Head of caudate nucleus (tissue), 42 donors: ENCODE measurements at places on chromosomes 12 and 14.

DNA sequence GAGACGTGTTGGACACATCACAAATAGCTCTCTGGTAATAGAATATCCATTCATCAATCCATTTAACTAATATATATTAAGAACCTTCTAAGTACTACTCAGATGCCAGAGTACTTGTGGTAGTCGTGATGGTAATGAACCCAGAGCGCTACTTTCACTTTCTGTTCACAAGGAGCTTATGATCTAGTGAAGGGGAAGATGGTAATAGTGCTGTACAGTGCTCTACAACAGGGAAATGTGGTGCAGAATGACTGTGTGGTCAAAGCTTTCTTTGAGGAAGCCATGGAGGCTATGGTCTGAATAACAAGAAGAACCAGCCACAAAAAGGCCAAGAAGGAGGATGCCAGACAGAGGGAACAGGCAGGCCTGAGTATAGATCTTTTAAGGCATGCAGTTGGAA lies 212.0 kb downstream of the PTPRO start:
- DNase-seq = no peak

DNA sequence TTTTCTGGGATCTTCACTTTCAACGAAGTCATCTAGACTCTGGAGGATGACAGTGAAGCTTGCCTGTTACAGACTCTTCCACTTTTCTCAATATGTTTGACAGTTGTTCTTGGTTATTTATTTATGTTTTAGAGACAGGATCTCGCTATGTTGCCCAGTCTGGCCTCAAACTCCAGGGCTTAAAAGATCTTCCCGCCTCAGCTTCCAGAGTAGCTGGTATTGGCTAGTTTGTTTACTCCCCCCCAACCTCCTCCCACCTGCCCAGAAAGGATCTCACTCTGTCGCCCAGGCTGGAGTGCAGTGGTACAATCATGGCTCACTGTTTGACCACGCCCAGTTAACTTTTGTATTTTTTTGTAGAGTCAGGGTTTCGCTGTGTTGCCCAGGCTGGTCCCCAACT lies 3.3 kb downstream of the SPATS2 start:
- no peak for DNase-seq

- DNase-seq = no peak
Observed at GRCh38 chr14:85897808-85898207, 367.9 kb downstream of the FLRT2 start.

DNA sequence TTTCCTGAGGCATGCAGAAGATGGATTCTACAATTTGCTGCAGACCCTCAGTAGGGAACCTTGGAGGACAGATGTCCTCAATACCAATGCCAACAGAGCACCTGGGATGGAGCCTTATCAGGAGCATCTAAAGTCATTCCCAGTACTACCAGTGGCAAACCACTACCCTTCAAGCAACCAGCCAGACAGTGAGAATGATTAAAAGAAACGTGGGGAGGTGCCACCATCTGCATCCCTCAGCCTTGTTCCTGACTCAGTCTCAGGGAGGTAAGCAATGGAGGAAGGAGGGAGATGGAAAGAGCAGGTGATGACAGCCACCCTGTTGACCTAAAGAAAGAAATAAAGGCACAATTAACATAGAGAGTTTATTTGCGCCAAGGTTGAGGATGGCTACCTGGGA lies 175.2 kb upstream of the GRIN2B start:
- no peak for DNase-seq

DNA sequence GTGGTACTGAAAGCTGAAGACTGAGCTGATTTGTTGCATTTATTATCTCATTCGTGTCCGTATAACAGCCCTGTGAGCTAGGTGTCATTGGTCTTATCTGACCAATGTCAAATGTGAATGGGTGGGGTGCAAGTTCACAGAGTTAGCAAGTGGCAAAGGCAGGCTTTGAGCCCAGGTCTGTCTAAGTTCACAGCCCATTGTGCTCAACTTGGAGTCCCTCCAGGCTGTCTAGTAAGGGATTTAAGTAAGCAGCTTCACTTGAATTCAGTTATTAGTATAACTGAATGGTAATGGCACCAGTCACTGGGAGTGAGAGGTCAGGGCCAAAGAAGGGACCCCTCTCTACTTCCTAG lies 8.5 kb downstream of the C1S start:
- DNase-seq = no peak

DNA sequence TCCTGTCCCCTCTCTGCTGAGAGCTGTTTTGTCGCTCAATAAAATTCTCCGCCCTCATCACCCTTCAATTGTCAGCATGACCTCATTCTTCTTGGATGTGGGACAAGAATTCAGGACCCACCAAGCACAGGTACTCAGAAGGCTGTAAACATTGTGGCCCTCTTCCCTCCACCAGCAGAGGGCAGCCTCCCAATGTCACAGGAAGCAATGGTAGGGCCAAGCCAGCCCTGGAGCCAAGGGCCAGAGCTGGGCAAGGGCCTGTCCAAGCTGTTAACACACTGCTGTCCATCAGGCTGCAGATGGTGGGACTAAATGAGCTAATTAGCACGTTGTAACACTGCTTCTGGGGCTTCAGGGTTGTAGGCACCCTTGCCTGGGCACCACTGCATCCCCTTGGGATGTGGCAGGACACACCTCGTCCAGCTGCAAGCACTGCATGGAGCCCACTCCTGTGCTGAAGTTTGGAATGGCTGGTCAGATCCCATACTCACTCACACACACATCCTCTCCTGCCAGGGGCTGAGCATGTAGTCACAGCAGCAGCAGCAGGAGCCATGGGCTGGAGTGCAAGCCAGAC lies 62.7 kb upstream of the HECTD1 start:
- DNase-seq = no peak

GRCh38 chr14:43591776-43592175 lies 915.3 kb downstream of the FSCB start:
- DNase-seq = no peak

- no peak for DNase-seq
Observed at GRCh38 chr12:124218243-124218560, 76.7 kb upstream of the RFLNA start.

- no peak for DNase-seq
Observed at GRCh38 chr12:24081606-24082005, 132.1 kb upstream of the SOX5 start.

DNA sequence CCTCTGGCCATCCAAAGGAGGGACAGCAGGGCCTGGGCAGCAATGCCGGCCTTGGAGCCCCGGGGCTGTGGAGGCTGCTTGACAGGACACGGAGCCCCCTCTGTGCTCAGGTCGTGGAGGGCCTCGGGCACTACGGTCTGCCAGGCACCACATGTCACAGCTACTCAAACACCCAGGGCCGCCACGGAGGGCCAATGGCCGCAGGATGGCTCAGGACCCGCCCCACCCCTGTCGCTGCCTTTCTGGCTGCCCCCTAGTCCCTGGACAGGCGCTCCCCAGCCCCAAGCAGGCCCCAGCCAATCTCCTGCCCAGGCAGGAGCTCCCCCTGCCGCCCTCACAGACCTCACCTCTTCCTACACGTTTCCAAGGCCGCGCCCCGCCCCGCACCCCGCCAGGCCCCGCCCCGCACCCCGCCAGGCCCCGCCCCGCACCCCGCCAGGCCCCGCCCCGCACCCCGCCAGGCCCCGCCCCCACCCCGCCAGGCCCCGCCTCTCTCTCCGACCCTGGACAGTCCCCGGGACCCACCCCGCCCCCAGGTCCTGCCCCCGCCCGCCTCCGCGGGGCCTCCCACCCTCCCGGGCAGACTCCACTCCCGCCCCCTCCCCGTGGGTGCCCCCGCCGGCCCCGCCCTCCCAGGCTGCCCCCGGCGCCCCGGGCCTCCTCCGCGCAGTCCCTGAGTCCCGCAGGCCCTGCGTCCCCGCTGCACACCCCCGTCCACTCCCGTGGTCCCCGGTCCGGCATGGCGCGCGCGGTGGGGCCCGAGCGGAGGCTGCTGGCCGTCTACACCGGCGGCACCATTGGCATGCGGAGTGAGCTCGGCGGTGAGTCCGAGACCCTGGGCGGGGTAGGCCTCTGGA lies at the start of gene ASPG:
Gene ASPG (plus strand): TSS at position 669 of the 857 bp plus-strand sequence. CDS start 71 bp downstream, at position 740.
- DNase-seq = no peak

DNA sequence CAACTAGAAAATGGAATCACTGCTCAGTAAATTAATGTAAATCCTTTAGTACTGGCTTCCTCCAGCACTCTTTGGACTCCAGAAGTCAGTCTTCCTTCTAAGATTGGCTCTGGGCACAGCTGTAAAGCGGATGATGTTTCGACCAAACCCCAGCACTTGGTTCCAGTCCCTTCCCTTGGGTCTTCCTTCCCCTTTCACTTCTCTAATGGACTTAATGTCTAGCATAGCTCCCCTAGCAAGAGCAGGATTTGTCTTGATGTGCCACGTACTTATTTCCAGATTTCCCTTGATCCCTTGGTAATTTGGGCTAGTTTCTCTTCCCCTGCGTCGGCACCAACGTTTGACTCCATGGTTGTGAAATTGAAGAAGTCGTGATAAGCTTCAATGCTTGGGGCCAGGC lies 28.3 kb downstream of the C12orf75 start:
- no peak for DNase-seq

GRCh38 chr14:100067971-100068959 lies 3.0 kb downstream of the EVL start:
- peak; percentile 71 for DNase-seq
